ENCODE measurements at places on chromosomes 11 and 22. TPM values are rescaled to one million over a fixed set of nuclear protein-coding genes. Genes with fewer than 3 reads are reported as not detected.
A peak's percentile ranks its signal among the peaks of the same experiment; 100 is the strongest.

DNA sequence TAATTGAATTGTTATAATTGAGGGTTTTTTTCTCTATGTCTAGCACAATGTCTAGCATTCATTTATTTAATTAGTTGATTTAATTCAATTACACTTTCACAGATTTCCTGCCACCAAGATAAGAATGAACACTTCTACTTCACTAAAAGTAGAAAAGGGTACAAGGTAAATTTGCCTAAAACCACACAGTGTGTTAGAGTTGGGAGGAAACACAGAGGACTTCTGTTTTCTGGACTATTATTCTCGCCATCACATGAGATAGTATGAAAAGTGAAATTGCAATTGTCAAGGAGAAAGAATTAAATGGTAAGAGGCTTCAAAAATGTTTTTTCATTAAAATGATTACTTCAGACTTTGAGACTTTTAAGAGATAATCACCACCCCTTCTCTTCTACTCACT is 109.5 kb downstream of the ETS1 start:
- no peak for DNase-seq

GRCh38 chr22:43919106-43919973 is 4.3 kb upstream of the PNPLA3 start:
- DNase-seq = peak; percentile 86

- DNase-seq = no peak
These were observed 15.1 kb upstream of the SPON1 start for GRCh38 chr11:13947379-13947778.

DNA sequence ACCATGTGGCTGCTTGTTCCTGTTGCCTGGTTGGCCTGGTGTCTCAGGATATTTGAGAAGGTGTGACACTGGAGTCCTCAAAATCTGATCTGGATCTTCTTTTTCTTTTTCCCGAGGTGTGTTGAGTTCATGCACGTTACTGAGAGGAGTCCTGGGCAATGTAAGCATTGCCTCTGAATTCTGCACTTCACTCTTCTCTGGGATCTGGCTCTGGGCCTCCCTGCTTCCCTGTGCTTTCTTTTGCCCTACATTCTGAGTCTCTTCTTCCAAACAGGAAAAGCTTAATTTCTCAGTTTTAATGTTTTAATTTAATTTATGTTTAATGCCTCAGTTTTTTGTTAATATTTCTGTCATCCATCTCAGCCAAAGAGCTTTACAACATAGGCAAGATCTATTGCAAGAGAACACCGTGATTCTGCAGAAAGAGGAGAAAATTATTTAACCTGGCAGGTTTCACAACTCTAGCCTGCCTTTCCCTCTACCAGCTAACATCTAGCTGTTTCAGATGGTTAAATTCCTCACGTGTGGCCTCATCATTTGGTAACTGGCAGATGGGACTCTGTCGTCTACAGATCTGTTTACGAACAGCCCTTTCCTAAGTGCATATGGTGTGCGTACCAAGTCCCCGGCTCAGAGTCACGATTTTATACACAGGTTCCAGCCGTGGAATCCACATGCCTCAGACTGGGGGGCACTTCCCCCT is 24.7 kb downstream of the LDLRAD3 start:
- no peak for DNase-seq

- no peak for DNase-seq
These were observed 37.7 kb upstream of the PCF11 start for GRCh38 chr11:83119216-83119615.

PGA5 gene
- total RNA-seq = 2.0 TPM

DNA sequence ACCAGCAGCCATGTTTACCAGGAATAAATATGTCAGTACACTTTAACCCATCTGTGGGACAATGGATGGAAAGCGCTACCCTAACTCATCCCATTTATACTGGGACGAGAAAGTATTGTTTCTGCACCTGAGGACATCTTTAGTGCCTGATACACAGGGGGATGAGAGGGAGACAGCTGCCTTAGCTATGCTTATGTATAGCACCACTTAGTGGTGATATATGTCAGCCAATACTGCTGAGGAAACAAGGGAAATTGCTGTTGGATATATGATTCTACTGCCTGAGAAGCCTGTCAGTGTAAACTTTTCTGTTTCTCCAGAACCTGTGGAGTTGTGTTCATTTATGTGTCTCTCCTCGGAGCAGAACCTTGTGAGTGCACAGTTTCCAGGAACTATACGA is 13.3 kb upstream of the CEP295 start:
- no peak for DNase-seq

CASP5 gene
- total RNA-seq = not detected

- peak; percentile 17 for DNase-seq
These were observed 19.4 kb upstream of the GSTP1 start for GRCh38 chr11:67564230-67564629.

DNA sequence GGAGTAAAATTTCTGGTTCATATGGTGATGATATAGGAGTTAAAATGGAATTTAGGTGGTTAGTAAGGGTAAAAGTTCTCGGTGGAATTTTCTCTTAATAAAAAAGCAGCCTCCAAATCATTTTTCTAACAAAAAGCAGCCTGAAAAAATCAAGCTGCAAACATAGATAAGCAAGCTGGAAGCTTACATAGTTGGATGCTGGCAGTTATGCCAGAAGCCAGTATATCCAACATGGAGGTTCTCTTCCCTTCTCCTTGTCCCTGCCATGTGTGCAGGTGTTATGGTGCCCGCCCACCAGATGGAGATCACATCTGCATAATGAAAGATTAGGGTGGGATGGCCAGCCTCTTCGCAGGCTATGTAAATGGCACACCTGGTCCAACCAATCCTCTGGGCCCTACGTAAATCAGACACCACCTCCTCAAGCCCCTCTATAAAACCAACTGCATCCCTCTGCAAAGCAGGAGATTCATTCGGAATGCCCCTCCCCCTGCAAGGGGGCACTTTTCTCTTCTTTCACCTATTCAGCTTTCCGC is 22.4 kb downstream of the PIWIL3 start:
- DNase-seq = no peak

PLA2G6 gene
- total RNA-seq = 13.3 TPM

RIBC2 gene
- total RNA-seq = 0.58 TPM

DNA sequence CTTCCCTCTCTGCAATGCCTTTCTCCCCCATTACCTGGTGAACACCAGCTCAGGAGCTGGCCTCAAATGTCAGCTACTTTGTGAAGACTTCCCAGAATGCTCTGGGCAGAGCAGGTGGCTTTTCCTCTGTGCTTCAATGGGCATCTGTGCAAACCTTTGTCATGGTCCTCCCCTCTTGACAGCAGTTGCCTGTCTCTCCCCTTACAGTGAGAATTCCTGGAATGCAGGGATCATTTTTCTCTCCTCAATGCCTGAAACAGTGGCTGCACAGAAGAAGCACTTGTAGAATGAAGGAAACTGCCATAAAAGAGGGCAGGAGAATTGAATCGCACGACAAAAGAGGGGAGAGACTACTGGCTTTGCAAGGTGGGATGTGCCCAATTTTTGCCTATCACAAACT is 92.8 kb upstream of the NARS2 start:
- no peak for DNase-seq

- DNase-seq = peak; percentile 79
These were observed 43.4 kb upstream of the PRDM11 start for GRCh38 chr11:45102810-45103621.

- DNase-seq = no peak
These were observed 47.5 kb downstream of the RPL27A start for GRCh38 chr11:8729837-8730696.

SDHAF2 gene
- total RNA-seq = 38.2 TPM

ZC3H12C gene
- total RNA-seq = 13.4 TPM

APOBEC3B gene
- 23.3 TPM for total RNA-seq

DNA sequence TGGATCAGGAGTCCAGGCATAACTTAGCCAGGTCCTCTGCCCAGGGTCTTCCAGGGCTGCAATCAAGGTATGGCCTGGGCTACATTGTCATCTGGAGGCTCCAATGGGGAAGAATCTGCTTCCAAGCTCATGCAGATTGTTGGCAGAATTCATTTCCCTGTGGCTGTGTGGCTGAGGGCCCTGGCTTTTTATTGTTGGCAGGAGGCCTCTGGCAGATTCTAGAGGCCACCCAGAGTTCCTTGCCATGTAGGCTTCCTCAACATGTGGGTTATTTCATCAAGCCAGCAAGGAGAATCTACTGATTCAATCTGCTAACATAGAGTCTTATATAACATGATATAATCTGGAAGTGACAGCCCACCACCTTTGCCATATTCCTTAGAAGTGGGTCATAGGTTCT is 16.4 kb upstream of the EP300 start:
- DNase-seq = no peak

DNA sequence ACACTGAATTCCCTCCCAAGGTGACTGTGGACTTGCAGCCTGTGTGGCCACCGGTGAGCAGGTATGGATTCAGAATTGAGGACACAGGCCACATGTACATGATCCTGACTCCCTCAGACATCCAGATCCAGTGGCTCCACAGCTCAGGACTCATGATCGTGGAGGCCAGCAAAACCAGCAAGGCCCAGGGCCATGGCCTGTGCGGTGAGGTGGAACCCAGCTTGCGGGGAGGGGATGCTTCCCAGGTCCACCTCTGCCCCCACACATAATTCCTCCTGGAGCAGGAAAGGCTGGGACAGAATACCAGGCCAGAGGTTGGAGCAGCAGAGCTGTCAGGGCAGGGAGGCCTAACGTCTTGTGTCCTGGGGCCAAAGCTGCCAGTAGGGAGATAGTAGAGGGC is 82.1 kb downstream of the OTOG start:
- DNase-seq = no peak

DNA sequence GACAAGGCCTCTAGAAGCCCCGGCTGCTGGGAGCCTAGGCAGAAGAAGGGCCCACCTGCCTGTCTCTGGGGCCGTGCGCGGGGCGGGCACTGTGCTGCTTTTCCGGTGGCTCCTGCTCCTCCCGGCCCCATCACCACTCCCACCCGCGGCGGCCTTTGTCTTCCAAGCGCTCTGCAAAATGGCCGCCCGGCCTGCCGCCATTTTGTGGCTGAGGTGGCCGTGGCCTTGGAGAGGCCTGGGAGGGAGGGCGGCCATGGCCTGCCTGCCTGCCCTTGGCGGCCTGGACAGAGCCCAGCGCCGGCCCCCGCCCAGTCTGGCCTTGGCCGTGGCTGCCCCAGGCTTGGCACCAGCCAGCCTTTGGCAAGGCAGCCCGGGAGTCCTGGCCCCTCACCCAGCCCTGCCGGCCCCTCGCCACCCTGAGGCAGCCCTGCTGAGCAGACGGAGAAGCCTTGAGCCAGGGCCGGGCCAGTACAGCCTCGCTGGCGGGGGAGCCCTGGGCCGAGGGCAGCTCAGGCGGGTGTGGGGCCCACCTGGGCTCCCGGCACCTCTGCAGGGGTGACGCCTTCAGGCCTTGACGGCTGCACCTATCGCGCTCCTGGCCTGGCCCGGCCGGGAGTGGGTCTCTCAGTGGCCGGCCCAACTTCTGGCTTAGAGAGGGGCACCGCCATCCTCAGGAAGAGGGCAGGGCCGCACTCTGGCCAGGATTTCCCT is 46.0 kb upstream of the PPARA start:
- DNase-seq = no peak

DNA sequence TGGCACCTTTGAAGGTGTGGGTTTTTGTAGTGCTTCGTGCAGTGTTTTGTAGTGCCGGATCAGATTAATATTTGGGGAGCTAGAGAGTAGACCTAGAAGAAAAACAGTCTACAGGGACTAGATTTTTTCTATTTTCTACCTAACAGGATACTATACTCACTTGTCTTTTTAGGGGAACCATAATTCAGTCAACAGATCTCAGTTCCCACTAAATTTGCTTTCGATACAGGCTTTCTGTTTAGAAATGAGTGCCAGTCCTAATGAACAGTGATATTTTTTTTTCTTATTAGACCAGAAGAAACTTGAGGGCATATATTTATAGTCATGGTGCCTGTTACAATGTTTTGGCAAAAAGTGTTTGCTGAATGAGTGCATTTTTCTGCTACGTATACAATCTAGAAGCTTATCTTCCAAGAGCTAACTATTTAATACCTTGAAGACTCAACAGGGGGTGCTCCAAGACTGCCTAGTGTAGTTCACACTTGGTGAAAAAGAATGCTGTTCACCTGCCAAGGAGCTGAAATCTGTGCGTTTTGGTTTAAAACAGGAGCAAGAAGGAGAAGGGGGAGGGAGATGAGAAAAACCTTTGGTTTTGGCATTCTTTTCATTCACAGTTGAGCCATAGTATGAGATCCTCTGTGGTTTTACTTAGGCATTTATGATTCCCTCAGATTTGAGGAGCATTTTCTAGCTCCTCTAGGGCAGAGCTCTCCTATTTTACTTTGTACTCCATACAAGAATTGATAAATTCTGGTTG is 44.9 kb upstream of the VSTM5 start:
- peak; percentile 49 for DNase-seq

- DNase-seq = no peak
These were observed 106.7 kb downstream of the MORC2 start for GRCh38 chr22:30861688-30862552.

CDKN1C gene
- total RNA-seq = 2.5 TPM

MOGAT2 gene
- not detected for total RNA-seq

DNA sequence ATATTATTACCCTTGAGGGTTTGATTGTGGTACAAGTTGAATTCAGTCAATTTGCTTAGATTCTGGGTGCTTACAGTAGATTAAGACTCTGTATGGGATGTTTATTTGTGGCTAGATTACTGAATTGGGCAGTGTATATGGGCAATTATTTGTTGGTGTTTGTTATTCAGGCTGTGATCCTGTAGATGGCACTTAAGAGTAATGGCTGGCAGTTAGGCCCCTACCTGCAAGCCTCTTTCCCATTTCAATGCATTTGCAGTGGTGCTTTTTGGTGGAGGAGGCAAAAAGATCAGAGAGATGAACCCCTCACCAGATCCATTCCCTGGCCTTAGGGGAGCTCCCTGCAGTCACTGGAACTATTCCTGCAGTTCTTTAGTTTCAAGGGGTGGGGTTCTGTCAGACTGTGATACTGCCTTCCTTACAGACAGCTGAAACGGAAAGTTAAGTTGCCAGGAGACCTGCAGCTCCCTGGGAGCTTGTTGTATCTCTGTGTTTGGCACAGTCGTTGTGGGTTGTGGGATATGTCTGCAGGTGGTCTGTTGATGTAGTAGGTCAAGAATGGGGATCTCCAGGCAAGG is 199.5 kb downstream of the AASDHPPT start:
- peak; percentile 11 for DNase-seq

KCNJ1 gene
- total RNA-seq = not detected

DNA sequence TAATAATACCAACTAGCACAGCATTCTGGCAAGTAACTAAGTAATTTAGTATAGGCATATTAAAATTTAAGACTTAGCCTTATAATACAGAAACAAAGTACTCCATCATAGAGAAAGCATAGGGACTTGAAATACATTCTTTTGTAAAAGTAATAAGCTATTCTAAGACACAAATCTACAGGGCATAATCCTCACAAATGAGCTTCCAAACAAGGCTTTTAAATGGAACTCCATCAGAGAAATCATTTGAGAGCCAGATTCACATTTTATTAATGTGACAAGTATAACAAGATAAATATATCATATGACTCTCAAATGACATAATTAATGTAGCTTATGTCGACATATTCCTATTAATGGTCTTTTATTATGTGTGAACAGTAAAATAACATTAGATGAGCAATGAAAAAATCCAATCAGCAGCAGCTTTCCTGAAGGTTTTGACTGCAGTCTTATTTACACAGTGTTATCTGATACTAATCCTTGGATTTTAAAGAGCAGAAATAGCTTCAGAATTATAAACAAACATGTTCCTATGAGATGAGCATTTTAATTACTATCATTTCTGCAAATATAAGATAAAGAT is 241.4 kb downstream of the TTC28 start:
- no peak for DNase-seq

- DNase-seq = no peak
These were observed 74.9 kb upstream of the LRRC4C start for GRCh38 chr11:41534391-41534790.

- DNase-seq = no peak
These were observed 288.0 kb downstream of the NTM start for GRCh38 chr11:131658414-131658813.

TRPC6 gene
- not detected for total RNA-seq

Measured in LHCN-M2 (cell line).